Upper lobe of left lung (tissue), 6 donors: ENCODE measurements at places on chromosomes 1 and 21. TPM values are rescaled to one million over a fixed set of nuclear protein-coding genes. Genes with fewer than 3 reads are reported as not detected.

GRCh38 chr1:177620636-177621190 is 349.1 kb downstream of the SEC16B start:
- no peaks in the 10 kb centered on the region for H3K27me3 ChIP-seq
- H3K27ac ChIP-seq: no peak overlapping the region
- H3K4me1 ChIP-seq: no peaks in the 10 kb centered on the region
- H3K36me3 ChIP-seq: no peaks in the 10 kb centered on the region
- no peak overlapping the region for H3K4me3 ChIP-seq

- no peak for DNase-seq
- no peaks in the 10 kb centered on the region for H3K27me3 ChIP-seq
- H3K4me1 ChIP-seq: no peaks in the 10 kb centered on the region
These were observed 26.3 kb upstream of the ACTN2 start for GRCh38 chr1:236659792-236660587.

Gene IFI44
- total RNA-seq: 51.3 TPM

GRCh38 chr1:66505671-66506392 is 28.1 kb upstream of the SGIP1 start:
- H3K27me3 ChIP-seq: no peaks in the 10 kb centered on the region
- DNase-seq: no peak
- H3K4me1 ChIP-seq: peaks cover 6% of the 10 kb centered on the region

Gene SAMD11
- total RNA-seq: 3.3 TPM

Gene GFI1
- 3.2 TPM for total RNA-seq

DNA sequence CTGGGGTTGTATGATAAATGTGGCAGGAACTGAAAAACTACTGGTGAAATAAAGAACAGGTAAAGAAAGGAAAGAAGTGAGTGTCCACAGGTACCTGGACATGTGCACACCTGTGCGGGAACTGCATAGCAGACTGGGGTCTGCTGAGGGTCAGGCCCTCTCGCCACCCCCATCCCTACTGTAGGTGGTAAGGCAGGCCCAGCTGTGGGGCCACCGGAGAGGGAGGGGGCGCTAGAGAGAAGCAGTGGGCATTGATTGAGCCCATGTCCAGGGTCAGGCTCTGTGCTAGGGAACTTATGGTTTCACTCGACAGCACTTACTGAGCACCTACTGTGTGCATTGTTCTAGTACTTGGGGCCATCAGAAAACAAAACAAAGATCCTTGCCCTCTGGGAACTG is 400.5 kb downstream of the MATN1 start:
- DNase-seq: peak; percentile 25
- H3K27me3 ChIP-seq: no peaks in the 10 kb centered on the region
- no peaks in the 10 kb centered on the region for H3K4me1 ChIP-seq

GRCh38 chr1:246052603-246053002 is 454.5 kb downstream of the SMYD3 start:
- H3K27ac ChIP-seq: no peak overlapping the region
- H3K36me3 ChIP-seq: no peaks in the 10 kb centered on the region
- H3K4me3 ChIP-seq: no peak overlapping the region
- no peaks in the 10 kb centered on the region for H3K4me1 ChIP-seq
- H3K27me3 ChIP-seq: no peaks in the 10 kb centered on the region

- H3K4me3 ChIP-seq: no peak within 1 kb of the TSS
- no peak for DNase-seq
- H3K27me3 ChIP-seq: no peaks in the 10 kb centered on the region
These were observed at the start of gene UTS2 for GRCh38 chr1:7852804-7853683. Gene UTS2, minus strand, starts transcription at chr1:7853065. Its CDS starts 62 bp downstream, at chr1:7853003.

Gene NR1I3
- not detected for total RNA-seq

- no peak for DNase-seq
- H3K4me1 ChIP-seq: no peaks in the 10 kb centered on the region
- H3K4me3 ChIP-seq: no peak overlapping the region
These were observed 166.6 kb downstream of the CLEC20A start for GRCh38 chr1:178330153-178330552.

Gene AQP10
- total RNA-seq: 2.1 TPM

Gene BSND
- total RNA-seq: not detected

Gene FCRL1
- total RNA-seq: 15.8 TPM

GRCh38 chr1:163668472-163668871 is 346.7 kb downstream of the NUF2 start:
- DNase-seq: no peak
- no peaks in the 10 kb centered on the region for H3K36me3 ChIP-seq
- H3K4me3 ChIP-seq: no peak overlapping the region
- no peak overlapping the region for H3K27ac ChIP-seq
- no peaks in the 10 kb centered on the region for H3K4me1 ChIP-seq

Gene C1orf56
- 2.8 TPM for total RNA-seq

GRCh38 chr1:240029418-240029817 is 62.3 kb upstream of the FMN2 start:
- DNase-seq: no peak
- no peak overlapping the region for H3K27ac ChIP-seq
- H3K4me3 ChIP-seq: no peak overlapping the region
- no peaks in the 10 kb centered on the region for H3K36me3 ChIP-seq

DNA sequence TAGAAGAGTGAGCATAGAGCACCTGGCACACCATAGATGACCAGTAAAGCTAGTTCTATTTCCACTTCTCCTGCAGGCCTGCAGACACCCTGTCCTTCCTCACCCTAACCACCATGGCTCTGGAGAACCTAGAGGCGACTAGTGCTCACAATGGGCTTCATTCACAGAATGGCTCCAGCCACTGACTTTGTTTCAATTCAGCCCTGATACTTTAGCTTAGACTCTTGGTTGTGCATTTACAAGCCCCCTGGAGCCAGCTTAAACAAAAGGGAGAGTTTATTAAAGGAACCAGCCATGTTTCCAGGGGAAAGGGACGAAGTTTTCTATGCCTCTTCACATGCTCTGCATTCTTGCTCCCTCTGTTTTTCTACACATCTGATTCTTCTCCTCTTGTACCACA is 123.7 kb downstream of the NAV1 start:
- H3K36me3 ChIP-seq: no peaks in the 10 kb centered on the region
- no peak overlapping the region for H3K4me3 ChIP-seq
- no peak for DNase-seq
- H3K27me3 ChIP-seq: no peaks in the 10 kb centered on the region
- no peak overlapping the region for H3K27ac ChIP-seq

DNA sequence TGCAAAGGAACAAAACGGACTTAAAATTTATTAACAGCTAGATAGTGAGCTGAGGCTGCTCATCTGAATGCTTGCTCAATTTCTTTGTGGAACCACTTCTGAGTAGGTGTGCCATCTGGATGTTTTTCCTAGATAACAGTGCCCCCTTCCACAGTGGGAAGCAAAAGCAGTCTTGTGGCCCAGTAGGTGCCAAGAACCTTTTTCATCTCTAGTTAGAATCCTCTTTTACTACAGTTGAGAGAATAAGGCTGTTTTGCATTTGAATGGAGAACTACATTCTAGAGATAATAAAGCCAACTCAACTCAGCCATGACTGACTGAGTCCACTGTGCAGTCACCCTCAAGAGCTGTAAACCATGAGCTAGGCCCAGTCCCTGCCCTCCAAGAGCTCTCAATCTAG is 13.3 kb downstream of the F3 start:
- H3K36me3 ChIP-seq: peaks cover 14% of the 10 kb centered on the region
- no peak for DNase-seq
- no peaks in the 10 kb centered on the region for H3K27me3 ChIP-seq
- peaks cover 6% of the 10 kb centered on the region for H3K4me1 ChIP-seq

- no peak overlapping the region for H3K27ac ChIP-seq
- no peaks in the 10 kb centered on the region for H3K4me1 ChIP-seq
- H3K27me3 ChIP-seq: no peaks in the 10 kb centered on the region
- no peak overlapping the region for H3K4me3 ChIP-seq
- H3K36me3 ChIP-seq: no peaks in the 10 kb centered on the region
These were observed 38.3 kb upstream of the ZSWIM5 start for GRCh38 chr1:45244660-45245059.

DNA sequence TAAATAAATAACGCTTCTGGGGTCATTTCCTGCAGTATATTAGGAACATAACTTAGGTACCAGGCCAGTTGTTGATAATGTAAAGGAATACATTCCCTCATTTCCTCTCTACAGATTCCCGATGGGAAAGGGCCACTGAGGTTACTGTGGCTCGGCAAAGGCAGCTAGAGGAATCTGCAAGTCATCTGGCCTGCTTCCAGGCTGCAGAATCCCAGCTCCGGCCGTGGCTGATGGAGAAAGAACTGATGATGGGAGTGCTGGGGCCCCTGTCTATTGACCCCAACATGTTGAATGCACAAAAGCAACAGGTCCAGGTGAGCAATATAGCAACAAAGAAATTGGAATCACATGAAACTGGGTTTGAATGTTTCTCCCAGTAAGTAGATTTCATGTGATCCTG is 109.6 kb upstream of the BMP8A start:
- H3K27ac ChIP-seq: no peak overlapping the region
- H3K4me3 ChIP-seq: no peak overlapping the region
- H3K36me3 ChIP-seq: peaks cover 63% of the 10 kb centered on the region
- no peak for DNase-seq
- H3K27me3 ChIP-seq: no peaks in the 10 kb centered on the region
- H3K4me1 ChIP-seq: peaks cover 3% of the 10 kb centered on the region

Gene RGS16
- 18.4 TPM for total RNA-seq

- no peaks in the 10 kb centered on the region for H3K36me3 ChIP-seq
- no peaks in the 10 kb centered on the region for H3K27me3 ChIP-seq
- DNase-seq: no peak
- peaks cover 1% of the 10 kb centered on the region for H3K4me1 ChIP-seq
- H3K4me3 ChIP-seq: no peak overlapping the region
- no peak overlapping the region for H3K27ac ChIP-seq
These were observed 28.3 kb upstream of the FAM20B start for GRCh38 chr1:178997428-178997827.

Gene LCE1C
- not detected for total RNA-seq

GRCh38 chr21:26946744-26947446 is 20.0 kb downstream of the ADAMTS5 start:
- H3K4me3 ChIP-seq: no peak overlapping the region
- no peaks in the 10 kb centered on the region for H3K27me3 ChIP-seq
- DNase-seq: no peak
- H3K27ac ChIP-seq: no peak overlapping the region
- H3K4me1 ChIP-seq: peaks cover 11% of the 10 kb centered on the region

DNA sequence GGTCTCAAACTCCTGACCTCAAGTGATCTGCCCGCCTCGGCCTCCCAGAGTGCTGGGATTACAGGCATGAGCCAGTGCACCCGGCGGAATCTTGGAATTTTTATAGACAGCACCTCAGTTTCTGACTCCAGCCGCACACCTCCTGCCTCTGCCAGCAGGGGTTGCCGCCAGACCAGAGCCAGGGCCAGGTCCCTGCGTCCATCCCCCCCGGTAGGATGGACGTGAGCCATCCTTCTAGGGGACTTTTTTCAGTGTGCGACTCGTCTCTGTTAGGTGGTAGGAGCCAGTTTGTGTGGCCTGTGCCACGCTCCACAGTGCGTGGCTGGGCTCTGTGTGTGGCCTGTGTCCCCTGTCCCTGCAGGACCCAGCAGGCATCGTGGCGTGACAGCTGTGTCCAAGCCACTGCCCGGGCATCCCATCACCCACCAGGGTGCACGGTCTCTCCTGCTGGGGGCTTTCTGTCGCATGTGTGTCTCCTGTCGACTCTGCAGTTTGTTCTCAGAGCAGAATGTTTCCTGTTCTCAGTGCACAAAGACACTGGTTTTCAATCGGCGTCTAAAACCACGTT is 15.6 kb downstream of the CSTB start:
- no peak for DNase-seq
- no peak overlapping the region for H3K27ac ChIP-seq
- H3K4me3 ChIP-seq: no peak overlapping the region
- H3K4me1 ChIP-seq: peaks cover 23% of the 10 kb centered on the region
- H3K36me3 ChIP-seq: peaks cover 52% of the 10 kb centered on the region

DNA sequence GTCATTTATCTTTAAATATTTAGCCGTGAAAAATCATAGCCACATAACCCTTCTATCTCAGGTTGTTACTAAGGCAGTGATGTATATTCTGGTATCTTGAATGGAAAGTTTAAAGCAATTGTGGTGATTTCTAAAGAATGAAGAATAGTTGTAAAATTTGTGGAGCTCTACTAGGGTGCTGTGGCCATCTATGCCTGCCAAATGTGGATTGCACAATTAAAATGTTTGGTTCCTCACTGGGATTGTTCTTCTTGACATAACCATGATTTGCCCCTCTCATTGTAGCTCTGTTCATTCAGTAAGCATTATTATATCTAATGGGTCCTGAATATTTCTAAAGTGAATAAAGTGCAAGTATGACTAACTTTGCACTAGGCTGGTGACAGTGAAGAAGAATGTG is 50.1 kb downstream of the AK4 start:
- H3K36me3 ChIP-seq: no peaks in the 10 kb centered on the region
- no peaks in the 10 kb centered on the region for H3K4me1 ChIP-seq
- no peak for DNase-seq
- H3K27ac ChIP-seq: no peak overlapping the region

Gene RHBDL2
- 0.43 TPM for total RNA-seq

Gene HMCN1
- total RNA-seq: 28.7 TPM

- H3K4me1 ChIP-seq: no peaks in the 10 kb centered on the region
- no peak overlapping the region for H3K27ac ChIP-seq
- DNase-seq: peak; percentile 65
- H3K36me3 ChIP-seq: no peaks in the 10 kb centered on the region
These were observed 39.8 kb upstream of the ZC3H12A start for GRCh38 chr1:37434292-37435225.

Gene ZNF648
- total RNA-seq: not detected

Gene ABCA4
- total RNA-seq: 0.52 TPM

- no peaks in the 10 kb centered on the region for H3K27me3 ChIP-seq
- no peaks in the 10 kb centered on the region for H3K36me3 ChIP-seq
- peak overlapping the region; percentile 13 for H3K27ac ChIP-seq
- no peak overlapping the region for H3K4me3 ChIP-seq
These were observed 35.8 kb downstream of the SPEN start for GRCh38 chr1:15883326-15883725.

DNA sequence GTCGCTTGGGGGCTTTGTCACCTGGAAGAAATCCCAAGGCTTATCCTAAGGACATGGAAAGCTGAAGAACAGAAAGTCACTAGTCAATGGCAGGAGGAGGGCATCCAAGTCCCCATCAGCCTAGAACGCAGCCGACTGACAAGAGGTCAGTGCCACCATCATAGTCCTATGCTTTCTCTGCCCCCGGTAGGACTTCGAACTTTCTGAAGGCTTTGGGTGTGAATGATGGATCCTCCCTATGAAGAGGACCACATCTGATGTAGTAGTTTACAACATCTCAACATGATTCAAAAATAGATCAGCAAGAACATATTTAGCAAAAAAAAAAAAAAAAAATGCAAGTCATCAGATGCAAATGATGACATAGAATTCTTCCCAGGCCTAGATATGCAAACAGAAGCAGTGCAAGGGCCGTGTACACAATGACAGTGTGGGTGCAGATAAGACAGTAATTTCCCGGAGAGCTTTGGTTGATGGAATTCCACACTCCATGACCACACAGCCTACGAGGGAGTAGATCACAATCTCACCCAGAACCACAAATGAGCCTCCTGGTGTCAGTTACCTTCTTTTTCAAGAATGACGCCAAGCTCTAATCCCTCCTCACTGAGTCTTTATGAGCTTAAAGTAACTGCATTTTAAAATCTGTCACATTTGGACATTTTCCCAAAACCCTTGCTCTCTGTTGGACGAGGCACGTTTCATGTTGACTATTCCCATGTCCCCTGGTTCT is 88.2 kb downstream of the PSMG1 start:
- no peak overlapping the region for H3K4me3 ChIP-seq
